HuH-7.5 (cell line): ENCODE measurements at places on chromosomes 7 and 10.

- peak; percentile 40 for DNase-seq
Measured at GRCh38 chr10:102065561-102066398, 631 bp downstream of the HPS6 start.

DNA sequence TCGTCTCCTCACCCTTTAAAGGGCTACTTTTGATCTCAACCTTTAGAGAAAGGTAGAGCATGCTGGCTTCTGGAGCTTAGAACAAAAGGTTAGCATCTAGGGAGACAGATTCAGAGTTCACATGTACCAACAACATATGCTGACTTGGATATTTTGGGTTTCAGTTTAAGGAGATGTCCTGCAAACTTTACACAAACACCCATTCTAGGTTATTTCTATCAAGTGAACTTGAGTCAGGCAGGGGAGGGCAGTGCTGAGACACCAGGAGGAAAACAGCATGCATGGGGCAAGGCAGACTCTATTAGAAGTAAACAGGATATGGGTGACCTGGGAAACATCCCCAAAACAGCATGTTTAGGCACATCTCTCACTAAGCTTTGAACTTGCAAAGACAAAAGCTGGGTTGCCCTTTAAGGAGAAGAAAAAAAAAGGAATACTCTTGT is 43.8 kb downstream of the ARL4A start:
- DNase-seq, result no peak

- no peak for DNase-seq
Measured at GRCh38 chr10:22620140-22620857, 94.1 kb downstream of the PIP4K2A start.

GRCh38 chr7:159149488-159149887 is 4.8 kb upstream of the VIPR2 start:
- no peak for DNase-seq

GRCh38 chr7:159091041-159091440 is 53.6 kb downstream of the VIPR2 start:
- no peak for DNase-seq

- no peak for DNase-seq
Measured at GRCh38 chr10:131090761-131091661, 220.5 kb downstream of the TCERG1L start.

DNA sequence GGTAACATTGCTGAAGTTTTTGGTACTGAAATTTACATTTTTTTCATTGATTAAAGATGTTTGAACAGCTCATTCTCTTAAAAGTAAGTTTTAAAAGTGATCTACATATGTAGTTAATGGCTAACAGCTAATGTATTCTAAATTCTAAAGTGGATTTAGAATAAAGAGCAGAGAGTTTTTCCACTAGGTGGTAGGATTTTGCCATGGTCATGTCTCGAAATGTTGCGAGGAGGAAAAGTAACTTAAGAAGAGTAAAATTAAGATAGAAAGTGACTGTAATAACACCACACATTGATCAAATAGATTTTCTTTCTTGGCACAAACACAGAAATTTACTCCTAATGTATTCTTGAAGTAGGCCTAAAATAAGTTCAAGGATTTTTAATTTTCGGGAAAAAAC is 19.8 kb downstream of the LSMEM1 start:
- DNase-seq, result no peak

DNA sequence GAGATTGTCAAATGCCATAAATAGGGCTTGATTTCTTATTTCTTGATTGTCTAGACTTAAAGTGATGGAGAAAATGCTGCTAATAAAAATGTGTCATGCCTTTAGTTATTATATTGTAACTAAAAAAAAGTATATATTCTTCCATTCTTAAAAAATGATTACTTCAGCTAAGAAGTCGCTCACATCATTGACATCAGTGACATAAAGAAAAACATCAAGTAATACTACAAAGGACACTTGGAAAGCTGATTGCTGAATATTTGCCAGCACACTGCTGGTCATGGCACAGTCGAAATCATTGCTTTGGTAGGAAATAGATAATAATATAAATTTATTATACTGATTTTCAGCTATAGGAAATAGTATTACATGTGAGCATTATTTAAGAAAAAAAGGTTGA is 62.6 kb downstream of the LOXL4 start:
- no peak for DNase-seq

GRCh38 chr7:26278770-26279169 is 12.9 kb upstream of the SNX10 start:
- no peak for DNase-seq

DNA sequence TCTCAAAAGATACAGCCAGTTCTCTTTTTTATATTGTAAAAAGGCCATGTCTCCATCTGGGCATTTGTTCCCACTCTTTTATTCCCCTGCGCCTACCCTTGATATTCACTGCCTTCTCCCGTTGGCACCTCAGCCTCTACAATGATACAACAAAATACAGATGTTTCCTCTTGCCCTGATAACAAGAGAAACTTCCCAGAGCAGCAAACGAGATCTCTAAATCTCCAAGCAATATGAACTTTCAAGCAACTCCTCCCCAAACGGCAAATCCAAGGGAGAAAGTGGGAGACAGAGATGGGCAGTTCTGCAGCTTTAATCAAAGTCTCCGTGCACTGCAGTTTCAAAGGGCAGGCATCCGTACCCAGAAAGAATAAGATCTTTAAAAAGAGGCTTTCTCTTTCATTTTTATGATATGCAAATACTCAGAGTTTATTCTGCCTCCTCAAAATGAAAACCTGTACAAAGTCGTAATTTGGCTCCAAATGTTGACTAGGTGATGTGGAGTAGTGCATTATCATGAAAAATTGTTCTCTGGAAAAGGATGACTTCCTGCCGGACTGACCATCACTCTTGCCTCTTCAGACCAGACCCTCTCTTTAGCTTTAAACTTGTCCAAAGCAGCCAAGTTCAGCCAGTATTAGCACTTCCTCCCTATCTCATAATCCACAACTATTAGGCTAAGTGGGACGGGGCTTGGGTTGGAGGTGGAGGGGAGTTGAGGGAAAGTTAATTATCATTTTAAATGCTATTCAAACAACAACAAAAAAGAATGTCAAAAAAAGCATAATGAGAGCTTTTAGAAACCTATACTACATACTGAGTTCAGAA is 682 bp downstream of the HGF start:
- DNase-seq, result no peak

DNA sequence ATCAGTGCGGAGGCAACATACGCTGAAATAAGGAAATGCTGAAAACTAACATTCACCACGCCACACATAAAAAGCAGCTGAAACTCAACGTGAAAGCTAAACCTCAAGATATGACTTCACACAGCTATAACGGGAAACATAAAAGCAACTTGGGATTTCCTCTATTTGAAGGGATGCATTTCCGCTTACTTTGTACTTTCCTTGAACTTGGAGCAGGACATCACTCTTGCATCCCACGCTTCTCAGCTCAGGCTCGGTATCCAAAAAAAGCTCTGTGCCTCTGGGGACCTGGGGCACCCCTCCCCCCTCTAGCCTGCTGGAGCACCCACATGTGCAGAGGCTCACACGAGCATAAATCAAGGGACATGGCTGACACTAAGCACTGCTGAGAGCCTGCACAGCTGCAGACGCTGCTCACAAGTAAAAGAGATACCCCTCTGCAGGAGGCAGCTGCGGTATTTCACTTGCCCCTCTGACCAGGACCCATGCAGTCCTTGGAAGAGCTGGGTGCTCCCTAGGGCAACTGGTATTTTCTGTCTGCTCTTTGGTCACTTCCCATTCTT is 34.2 kb downstream of the PARD3 start:
- no peak for DNase-seq

- no peak for DNase-seq
Measured at GRCh38 chr10:82551506-82551905, 676.5 kb downstream of the NRG3 start.

- no peak for DNase-seq
Measured at GRCh38 chr7:72337390-72338167, 74.6 kb downstream of the CALN1 start.

GRCh38 chr10:60806921-60807320 is 28.6 kb downstream of the CDK1 start:
- no peak for DNase-seq

GRCh38 chr10:127450644-127451043 is 98.5 kb upstream of the NPS start:
- DNase-seq, result no peak

DNA sequence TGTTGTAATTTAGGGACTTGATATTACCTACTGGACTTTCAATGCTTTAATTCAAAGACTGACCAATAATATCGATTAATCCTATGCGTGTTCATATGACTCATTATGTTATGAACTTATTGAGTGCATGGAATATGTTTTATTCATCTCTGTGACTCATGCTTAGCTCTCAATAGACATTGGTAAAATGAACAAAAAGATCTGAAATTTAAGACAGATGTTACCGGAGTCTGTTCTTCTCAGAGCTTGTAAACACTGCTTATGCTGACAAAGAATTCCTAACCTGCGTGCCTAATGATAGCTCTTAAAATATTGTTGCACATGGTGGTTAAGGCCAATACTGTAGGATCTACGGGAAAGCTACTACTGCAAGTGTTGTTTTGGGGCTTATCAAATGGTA is 131.5 kb upstream of the ACBD5 start:
- DNase-seq, result no peak

DNA sequence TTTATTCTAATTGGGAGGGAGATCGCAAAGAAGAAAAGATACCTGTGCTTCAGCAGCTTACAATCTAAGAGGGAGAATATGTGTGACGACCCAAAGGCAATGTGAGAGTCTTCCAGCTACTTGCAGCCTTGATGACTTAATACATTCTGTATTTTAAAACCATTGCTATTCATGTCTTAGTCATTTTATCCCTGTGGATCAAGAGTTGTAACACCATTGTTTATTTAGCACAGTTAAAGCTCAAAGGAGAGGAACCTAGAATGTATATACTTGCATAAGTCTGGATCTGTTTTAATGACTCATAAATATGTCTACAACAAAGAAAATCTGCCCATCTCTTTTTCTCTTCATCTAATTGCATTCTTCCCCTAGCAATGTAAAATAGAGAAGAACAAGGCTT is 117.9 kb upstream of the DLX6 start:
- no peak for DNase-seq

- no peak for DNase-seq
Measured at GRCh38 chr7:119640861-119641260, 632.1 kb upstream of the KCND2 start.

- DNase-seq, result no peak
Measured at GRCh38 chr10:32931593-32931992, 26.4 kb downstream of the ITGB1 start.

- no peak for DNase-seq
Measured at GRCh38 chr10:80529604-80530003, 8.1 kb upstream of the SH2D4B start.

DNA sequence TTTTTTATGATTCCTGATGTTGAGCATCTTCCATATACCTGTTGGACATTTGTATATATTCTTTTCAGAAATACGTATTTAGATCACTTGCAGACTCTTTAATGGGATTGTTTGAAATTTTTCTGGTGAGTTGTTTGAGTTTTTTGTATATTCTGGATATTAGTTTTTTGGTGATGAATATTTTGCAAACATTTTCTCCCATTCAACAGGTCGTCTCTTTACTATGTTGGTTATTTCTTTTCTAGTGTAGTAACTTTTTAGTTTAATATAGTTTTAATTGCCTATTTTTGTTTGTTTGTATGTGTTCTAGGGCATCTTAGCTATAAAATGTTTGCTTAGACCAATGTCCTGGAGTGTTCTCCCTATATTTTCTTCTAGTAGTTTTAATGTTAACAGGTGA is 72.7 kb downstream of the ZWINT start:
- no peak for DNase-seq

DNA sequence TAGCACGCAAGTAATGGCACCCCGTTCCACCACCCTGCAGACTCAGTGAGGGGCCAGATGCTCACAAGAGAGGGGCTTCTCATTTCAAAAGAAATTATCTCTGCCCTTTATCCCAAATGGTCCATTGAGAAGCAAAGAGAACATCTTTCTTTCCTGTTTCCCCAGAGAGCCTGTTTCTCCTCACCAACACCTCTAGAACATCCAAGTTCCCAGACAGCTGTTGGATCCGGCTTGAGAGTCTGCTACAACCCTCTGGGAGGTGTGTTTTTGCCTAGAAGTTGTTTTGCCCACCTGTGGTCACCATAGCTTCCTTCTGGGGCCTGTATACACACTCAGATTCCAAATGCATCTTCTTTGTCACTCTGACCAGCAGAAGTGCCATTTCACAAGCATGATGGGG is 637.4 kb downstream of the LRMDA start:
- DNase-seq, result no peak

GRCh38 chr10:33883881-33884280 is 549.4 kb upstream of the NRP1 start:
- DNase-seq, result no peak

DNA sequence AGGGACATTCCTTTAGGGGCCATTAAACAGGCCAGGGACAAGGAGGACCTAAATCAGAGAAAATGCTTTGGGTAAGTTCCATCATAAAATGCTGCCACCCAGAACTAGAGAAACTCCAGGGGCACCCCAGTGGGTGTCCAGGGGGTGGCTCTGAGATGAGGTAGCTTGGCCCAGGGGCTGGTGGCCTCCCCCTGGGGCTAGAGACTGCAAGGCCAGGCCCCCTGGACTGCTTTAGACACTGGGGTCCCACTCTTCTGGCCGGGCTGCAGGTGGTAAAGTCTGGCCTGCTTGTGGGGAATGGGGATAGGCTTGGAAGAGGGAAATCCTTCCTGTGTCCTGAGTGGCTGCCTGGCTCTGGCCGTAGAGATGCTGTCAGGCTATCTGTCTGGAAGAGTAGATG is 169.6 kb upstream of the PODXL start:
- DNase-seq, result no peak

DNA sequence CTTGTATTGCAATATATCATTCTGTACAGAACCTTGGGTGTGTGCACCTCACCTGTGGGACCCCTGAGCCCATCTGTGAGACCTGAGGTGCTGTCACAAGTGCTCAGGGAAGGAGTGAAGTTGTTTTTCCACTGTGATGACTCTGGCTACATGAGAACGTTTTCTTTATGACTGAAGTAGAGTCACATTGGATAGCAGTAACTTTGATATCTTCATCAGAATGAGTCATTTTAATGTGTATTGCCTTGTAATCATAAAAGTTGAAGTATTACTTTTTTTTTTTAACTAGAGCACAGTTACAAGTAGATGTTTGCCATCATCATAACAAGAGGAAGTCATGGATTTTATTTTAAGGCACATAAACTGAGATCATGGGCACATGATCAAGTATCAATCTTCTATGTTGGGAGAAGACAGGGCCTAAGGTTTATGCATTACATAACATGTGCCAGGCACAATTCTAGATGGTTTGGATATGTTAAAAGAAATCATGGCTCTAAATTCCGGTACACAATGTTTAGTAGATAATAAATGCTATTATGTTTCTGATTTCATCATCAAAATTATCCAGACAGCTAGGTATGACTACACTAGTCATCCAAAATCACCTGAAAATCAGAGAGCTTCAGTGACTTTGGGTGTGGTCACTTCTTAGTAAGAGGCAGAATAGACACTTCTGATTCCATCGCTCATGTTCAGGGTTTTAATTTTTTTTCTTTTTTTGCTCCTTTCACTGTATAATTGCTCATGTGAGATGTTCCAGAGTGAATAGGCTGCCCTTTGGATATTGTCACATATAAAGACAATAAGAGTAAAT is 82.7 kb upstream of the KLF6 start:
- DNase-seq, result no peak

- DNase-seq, result no peak
Measured at GRCh38 chr7:126570845-126571244, 681.9 kb downstream of the GRM8 start.
